Fibroblast of villous mesenchyme (primary cell): ENCODE measurements at places on chromosomes 3 and 15.

DNA sequence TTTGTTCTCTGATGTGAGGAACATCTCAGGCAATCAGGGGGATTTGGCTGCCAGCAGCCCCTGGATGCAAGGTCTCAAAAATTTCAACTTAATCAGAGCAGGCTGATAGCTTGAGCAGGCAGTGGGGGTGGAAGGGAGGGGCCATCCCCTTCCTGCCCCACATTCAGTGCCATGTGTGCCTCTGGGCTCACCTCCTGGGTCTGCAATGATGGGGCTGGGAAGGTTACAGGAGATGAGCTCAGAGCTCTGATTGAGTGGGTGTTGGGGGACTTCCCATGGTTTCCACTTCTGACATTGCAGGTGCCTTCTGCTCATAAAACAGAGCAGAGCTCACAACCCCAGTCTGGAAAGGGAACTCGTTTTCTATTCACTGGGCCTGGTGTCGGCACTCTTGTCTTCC, 37.0 kb downstream of the PARP16 start:
- no peak for DNase-seq

- peak; percentile 88 for DNase-seq
Measured at GRCh38 chr15:40274350-40275274, 8.3 kb downstream of the ANKRD63 start.

- DNase-seq, result no peak
Measured at GRCh38 chr15:51186891-51187290, 92.2 kb upstream of the TNFAIP8L3 start.

DNA sequence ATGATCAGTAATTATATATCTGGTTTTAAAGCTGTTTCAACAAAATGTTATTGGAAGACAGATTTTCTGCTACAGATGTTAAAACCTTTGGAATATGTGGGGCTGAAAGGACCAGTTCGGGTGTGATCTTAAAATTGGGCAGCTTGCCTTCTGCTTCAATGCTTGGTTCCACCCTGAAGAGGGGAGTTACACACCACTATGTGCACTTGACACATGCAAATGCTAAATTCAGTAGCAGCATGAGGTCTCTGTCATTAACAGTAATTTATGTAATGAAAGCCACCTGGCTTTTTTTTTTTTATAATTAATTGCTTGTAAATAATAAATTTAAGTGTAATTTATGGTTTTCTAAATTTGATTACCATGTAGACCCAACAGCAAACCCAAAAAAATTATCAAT, 24.6 kb downstream of the CDIN1 start:
- DNase-seq, result no peak

DNA sequence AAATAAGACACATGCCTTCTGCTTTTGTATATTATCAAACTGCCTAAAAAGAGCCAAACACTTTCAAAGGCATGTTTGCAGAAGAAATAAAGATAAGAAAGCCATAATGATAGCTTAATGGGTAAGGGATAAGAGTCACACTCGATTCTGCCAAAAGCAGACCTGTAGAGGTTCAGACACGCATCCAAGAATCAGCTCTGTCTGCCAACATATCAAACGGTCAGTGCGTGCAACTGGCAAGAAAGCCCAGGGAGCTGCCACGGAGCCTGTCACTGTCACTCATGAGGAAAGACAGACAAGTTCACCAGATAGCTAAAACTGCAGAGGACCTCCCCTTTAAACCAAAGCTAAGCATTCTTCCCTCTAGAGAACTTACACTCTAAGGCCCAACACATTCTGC, 23.2 kb downstream of the DCP1A start:
- DNase-seq, result no peak

DNA sequence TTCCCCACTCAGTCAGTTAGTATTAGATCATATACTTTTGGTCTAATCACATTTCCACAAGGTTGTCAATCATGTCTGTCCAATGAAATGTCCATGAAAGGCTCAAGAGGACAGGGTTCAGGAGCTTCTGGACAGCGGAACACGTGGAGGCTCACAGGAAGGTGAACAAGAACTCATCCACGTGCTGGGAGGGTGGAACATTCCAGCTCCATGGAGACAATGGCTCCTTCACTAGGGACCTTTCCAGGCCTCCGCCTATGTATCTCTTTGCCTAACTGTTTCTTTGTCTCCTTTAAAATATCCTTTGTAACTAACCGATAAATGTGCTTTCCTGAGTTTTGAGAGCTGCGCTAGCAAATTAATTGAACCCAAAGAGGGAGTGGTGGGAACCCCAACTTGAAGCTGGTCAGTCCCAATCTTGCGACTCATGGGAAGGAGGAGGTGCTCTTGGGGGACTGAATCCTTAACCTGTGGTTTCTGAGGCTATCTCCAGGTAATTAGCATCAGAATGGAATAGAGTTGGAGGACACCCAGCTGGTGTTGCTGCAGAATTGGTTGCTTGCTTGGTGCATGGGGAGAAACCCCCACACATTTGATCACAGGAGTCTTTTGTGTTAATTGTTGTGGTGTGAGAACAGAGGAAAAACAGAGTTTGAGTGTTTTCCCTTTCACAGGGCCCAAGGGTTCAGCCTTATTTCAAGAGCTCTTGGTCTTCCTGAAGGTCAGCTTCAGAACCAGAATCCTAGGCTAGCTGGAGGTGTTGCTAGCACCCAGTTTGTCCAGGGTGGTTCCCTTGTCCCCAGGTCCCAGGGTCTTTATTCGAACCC, 3.0 kb upstream of the TKT start:
- DNase-seq, result no peak

DNA sequence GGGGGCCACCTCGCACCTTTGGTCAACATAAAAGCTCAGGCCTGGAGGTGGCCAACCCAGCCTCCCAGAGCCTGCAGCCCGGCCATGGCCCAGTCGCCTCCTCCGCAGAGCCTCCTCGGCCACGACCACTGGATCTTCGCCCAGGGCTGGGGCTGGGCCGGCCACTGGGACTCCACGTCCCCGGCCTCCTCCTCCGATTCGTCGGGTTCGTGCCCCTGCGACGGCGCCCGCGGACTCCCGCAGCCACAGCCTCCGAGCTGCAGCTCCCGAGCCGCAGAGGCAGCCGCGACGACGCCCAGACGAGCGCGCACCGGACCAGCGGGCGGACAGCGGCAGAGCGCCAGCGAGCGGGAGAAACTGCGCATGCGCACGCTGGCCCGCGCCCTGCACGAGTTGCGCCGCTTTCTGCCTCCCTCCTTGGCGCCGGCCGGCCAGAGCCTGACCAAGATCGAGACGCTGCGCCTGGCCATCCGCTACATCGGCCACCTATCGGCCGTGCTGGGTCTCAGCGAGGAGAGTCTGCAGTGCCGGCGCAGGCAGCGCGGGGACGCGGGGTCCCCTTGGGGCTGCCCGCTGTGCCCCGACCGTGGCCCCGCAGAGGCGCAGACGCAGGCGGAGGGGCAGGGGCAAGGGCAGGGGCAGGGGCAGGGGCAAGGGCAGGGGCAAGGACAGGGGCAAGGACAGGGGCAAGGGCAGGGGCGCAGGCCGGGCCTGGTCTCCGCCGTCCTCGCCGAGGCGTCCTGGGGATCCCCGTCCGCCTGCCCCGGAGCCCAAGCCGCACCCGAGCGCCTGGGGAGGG, at the start of gene MESP2:
TSS of gene MESP2 (plus strand) at position 59 of the 799 bp plus-strand sequence. CDS start at position 85, 26 bp downstream.
- peak; percentile 81 for DNase-seq

DNA sequence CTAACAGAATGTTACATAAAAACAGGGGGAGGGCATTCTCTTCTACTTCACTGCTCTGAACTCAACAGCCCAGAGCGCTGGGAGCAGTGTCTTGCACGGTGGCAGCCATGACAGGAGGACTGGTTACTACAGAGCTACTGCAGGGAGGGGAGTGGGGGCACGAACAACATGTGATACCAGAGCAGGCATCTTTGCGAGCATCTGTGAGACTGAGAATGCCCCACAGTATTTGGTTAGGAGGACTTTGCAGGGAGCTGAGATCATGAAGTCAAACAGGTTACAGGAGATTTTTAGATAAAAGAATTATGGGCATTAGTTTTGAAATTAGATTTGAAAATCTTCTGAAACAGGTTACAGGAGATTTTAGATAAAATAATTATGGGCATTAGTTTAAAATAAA, 58.8 kb upstream of the GOLGA8B start:
- no peak for DNase-seq

- no peak for DNase-seq
Measured at GRCh38 chr3:152236716-152237115, 32.0 kb upstream of the MBNL1 start.

DNA sequence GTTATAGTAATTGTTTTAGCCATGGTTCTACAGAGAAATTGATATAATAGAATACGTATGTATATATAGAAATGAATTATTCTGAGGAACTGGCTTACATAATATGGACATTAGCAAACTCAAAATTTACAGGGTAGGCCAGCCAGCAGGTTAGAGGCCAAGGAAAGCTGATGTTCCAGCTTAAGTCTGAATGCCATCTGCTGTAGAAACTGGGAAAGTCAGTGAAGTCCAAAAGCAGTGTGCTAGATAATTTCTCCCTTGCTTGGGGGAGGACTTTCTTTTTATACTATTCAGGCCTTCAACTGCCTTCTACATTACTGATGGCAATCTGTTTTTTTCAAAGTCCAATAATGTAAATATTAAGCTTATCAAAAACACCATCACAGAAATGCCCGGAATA, 1174.7 kb downstream of the ZPLD1 start:
- no peak for DNase-seq

- DNase-seq, result peak; percentile 39
Measured at GRCh38 chr3:148066802-148067201, 630.9 kb upstream of the AGTR1 start.

DNA sequence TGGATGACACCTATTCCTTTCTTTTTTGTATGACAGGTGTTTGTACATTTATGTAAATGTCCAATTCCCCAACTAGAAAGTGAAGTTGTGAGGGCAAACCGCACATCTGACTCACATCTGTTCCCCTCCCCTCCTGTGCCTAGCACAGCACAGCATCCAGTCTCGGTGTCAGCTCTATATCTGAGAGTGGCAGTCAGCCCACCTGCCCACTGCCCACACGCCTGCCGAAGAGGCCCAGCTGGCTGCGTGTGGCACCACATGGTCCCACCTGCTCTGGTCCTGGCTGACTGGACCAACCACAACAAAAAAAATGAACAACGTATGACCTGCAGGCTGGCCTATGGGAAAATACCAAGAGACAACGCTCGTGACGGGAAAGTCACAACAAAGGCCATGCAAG, 62.8 kb downstream of the XXYLT1 start:
- no peak for DNase-seq

DNA sequence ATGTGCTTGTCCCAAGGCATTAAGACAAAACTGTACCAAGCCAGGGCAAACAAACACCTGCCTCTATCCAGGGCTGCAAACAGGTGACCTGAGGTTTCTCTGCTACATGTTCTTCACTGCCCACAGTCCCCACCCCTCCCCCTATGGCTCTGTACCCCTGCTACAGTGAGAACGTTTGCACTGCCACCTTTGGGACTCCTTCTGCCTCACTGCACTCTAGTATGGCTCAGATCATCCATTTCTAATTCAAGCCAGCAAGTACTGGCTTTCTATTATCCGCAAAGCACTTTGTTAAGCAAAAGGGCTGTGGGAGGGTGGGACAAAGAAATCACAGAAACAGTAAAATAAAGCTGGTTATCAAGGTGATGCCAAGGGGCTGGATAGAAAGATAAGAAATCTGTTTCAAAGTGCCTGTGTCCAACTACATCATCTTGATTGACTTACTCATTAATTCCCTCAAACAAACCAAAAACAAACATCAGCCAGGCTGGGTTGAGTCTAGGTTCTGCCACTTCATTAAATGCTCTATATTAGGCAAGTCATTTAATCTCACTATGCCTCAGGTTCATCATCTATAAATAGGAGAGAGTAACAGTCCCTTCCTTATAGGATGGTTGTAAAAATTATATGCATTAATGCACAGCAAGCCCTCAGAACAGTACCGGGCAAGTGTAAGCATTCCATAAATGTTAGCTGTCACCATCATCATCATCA, 95.3 kb downstream of the PDZRN3 start:
- no peak for DNase-seq

GRCh38 chr3:55174747-55175146, 246.9 kb upstream of the LRTM1 start:
- no peak for DNase-seq

DNA sequence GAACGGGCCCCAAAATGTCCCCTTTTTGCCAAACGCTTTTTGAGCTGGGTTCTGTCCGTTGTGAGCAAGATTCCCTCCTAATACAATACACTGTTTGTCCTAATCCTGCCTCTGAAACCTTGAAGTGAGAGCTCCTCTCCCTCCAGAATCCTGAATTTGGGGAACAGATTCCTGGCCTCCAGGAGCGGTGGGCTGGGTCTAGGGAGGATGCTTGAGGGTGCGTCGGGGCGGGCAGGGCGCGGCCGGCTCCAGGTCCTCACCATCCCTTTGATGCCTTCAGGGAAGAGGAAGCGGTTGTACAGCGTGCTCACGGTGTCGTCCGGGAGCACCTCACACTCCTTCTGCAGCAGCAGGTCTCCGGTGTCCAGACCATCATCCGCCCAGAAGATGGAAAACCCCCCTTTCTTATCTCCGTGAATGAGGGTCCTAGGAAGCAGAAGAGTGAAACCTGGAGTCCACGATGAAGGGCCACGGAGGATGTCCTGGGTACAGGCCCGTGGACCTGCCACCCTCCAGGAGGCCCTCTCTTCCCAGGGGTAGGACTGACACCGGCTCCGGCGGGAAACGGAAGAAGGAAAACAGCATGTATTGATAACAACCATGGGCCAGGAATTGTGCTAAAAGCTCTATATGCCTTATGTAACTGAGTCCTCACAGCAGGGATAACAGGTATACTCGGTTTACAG, 23.2 kb downstream of the ALDH1L1 start:
- DNase-seq, result no peak

GRCh38 chr15:67880651-67881182, 40.9 kb upstream of the RNU6-1 start:
- DNase-seq, result no peak

- DNase-seq, result no peak
Measured at GRCh38 chr3:170083343-170083742, 45.5 kb downstream of the GPR160 start.

GRCh38 chr3:48408823-48409281, 21.0 kb downstream of the PLXNB1 start:
- DNase-seq, result no peak

GRCh38 chr15:94441760-94442159, 210.4 kb downstream of the MCTP2 start:
- DNase-seq, result no peak

GRCh38 chr3:19775765-19776164, 158.3 kb downstream of the EFHB start:
- no peak for DNase-seq

- DNase-seq, result peak; percentile 39
Measured at GRCh38 chr3:42755681-42756578, 17.1 kb downstream of the CCDC13 start.

DNA sequence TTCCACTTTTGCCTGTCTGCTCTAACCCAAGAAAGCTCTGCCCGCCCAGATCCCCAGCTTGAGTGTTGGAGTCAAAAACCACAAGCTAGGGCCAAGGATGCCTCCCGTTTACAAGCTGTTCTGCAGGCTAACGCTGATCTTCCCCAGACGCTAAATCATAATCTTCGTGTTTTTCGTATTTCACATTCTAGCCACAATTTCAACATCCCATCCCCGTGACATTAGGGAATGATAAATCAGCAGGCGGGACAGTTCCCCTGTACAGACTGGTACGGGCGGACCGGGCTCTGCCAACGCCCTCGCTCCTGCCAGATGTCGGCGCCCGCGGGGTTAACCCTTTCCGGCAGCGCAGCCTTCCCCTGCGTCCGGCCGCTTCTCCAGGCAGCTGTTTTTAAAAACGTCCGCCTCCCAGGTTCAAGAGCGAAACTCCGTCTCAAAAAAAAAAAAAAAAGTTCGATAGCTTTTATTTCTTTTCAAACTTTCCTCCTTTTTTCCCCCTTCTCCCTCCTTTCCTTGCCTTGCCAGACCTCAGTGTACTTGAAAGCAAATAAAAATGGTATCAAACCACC, 81.0 kb upstream of the BNC1 start:
- DNase-seq, result peak; percentile 99
